ENCODE measurements at places on chromosomes 12 and 14.
A peak's percentile ranks its signal among the peaks of the same experiment; 100 is the strongest.

- no peak for DNase-seq
Measured at GRCh38 chr14:95024380-95024779, 132.9 kb downstream of the DICER1 start.

DNA sequence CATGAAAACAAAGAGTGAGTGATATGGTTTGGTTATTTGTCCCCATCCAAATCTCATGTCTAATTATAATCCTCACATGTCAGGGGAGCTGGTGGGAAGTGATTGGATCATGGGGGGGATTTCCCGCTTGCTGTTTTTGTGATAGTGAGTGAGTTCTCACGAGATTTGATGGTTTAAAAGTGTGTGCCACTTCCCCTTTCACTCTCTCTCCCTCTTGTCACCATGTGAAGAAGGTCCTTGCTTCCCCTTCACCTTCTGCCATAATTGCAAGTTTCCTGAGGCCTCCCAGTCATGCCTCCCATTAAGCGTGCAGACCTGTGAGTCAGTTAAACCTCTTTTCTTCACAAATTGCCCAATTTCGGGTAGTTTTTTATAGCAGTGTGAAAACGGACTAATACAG, 2.1 kb upstream of the ATXN7L3B start:
- no peak for DNase-seq

GRCh38 chr14:60775296-60775695, 40.7 kb downstream of the MNAT1 start:
- peak; percentile 50 for DNase-seq

- DNase-seq = peak; percentile 75
Measured at GRCh38 chr12:95788637-95789036, 1.9 kb downstream of the NTN4 start.

DNA sequence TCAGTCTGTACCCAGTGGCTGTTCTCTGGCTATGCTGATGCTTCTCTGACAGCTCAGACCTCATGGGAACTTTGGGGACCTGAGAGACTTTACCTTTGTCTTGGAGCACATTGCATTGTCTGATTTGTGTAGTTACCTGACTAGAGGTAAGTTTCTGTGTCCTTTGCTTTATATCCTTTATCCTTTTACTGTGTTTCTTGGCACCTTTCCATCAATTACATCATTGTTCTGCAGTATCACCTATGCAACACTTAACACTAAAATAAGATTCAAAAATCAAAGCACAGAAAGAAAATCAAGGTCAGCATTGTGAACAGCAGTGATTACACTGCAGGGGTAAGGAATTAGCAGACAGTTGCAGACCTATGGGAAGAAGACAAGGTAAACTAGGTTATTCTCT, 43.8 kb downstream of the SLC35F4 start:
- DNase-seq = no peak

DNA sequence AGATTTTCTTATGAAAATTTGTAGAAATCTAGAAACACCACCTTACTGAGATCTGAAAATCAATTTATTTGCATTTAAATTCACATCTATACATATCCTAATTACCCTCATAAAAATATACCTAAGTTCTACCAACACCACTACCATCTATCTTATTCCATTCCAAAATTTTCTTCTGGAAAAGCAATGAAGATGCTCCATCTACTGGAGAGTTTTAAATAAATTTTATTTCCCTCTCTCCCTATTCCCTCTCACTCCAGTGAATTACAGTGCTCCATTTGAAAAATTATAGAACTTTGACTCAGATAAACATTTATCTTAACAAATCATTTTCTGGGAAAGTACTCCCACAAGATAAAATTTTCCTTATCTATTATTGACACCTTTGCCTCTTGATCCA, 2.3 kb upstream of the C14orf39 start:
- no peak for DNase-seq

- peak; percentile 36 for DNase-seq
Measured at GRCh38 chr12:5489760-5490406, 58.0 kb downstream of the NTF3 start.

GRCh38 chr12:99453836-99454538, 193.6 kb upstream of the GARIN6 start:
- peak; percentile 61 for DNase-seq

- DNase-seq = peak; percentile 13
Measured at GRCh38 chr12:82660541-82661325, 26.0 kb upstream of the TMTC2 start.

- DNase-seq = no peak
Measured at GRCh38 chr12:2287589-2287988, 234.8 kb downstream of the CACNA1C start.

- DNase-seq = no peak
Measured at GRCh38 chr12:6523708-6524107, 10.6 kb upstream of the GAPDH start.

GRCh38 chr12:47650469-47650868, 55.4 kb downstream of the RPAP3 start:
- no peak for DNase-seq
